WTC11 (cell line): ENCODE measurements at places on chromosomes 12 and 14. TPM values are rescaled to one million over a fixed set of nuclear protein-coding genes. Genes with fewer than 3 reads are reported as not detected.

- peak; percentile 14 for DNase-seq
These were observed 1.3 kb downstream of the TRHDE start for GRCh38 chr12:72273499-72273837.

DNA sequence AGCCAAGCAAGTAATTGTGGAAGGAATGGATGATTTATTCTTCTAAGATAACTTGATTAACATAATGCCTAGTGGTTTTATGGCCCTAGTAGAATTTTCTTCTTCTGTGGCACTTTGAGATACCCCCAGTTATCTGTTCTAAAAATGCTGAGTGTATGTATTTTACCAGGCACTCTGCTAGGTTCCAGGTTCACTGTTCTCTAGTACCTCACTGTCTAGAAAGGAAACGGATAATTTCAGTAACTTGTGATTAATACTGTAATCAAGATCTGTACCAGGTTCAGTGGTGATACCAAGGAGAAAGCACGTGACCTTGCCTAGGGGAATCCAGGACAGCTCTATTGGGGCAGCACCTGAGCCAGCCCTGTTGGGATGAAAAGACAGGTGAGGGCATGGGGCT is 8.0 kb downstream of the ANO6 start:
- DNase-seq: no peak

GRCh38 chr14:101875041-101875726 is 89.2 kb upstream of the DYNC1H1 start:
- no peak for DNase-seq

GRCh38 chr14:68477461-68478085 is 315.3 kb downstream of the ZFP36L1 start:
- DNase-seq: no peak

DNA sequence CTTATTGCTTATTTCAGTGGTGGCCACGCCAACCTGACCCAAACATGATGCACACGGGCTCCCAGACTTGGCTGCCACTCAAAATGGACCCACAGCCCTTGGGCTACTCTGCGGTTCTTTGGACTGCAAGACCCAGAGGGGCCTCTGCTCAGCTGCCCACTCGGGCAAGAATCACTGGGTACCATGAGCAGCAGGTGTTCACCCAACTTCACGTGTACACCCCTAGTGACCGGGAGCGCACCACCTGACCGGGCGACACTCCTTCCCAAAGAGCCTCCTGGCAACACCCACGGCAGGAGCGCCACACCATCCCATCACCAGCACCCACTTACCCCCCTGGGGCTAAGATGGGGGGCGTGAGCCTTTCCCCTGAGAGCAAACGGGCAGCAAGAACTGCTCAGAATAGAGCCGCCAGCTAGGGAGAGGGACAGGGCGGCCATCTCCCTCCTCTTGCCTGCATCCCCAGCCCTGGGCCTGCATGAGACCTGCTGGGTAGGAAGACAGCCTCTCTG is 32.0 kb downstream of the CCNK start:
- DNase-seq: peak; percentile 7

DNA sequence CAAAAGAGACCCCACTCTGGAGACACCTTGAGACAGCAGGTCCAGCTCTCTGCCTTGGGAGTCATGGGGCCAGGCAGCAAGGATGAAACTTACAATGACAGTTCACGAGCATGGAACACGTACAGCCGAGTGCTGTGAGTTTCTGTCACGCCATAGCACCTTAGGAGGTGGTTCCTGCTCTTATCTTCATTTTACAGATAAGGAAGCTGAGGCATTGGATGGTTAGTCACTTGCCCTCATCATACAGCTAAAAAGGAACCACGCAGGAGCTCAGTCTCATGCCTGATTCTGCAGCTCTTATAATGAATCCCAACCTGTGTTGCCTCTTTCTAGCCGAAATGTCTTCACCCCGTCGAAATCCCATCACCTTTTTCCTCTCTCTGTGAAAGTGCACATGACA is 39.9 kb downstream of the C14orf132 start:
- no peak for DNase-seq

GRCh38 chr12:92340441-92341064 is 194.9 kb upstream of the BTG1 start:
- no peak for DNase-seq

- DNase-seq: no peak
These were observed 19.4 kb downstream of the TMEM116 start for GRCh38 chr12:111993292-111994150.

DNA sequence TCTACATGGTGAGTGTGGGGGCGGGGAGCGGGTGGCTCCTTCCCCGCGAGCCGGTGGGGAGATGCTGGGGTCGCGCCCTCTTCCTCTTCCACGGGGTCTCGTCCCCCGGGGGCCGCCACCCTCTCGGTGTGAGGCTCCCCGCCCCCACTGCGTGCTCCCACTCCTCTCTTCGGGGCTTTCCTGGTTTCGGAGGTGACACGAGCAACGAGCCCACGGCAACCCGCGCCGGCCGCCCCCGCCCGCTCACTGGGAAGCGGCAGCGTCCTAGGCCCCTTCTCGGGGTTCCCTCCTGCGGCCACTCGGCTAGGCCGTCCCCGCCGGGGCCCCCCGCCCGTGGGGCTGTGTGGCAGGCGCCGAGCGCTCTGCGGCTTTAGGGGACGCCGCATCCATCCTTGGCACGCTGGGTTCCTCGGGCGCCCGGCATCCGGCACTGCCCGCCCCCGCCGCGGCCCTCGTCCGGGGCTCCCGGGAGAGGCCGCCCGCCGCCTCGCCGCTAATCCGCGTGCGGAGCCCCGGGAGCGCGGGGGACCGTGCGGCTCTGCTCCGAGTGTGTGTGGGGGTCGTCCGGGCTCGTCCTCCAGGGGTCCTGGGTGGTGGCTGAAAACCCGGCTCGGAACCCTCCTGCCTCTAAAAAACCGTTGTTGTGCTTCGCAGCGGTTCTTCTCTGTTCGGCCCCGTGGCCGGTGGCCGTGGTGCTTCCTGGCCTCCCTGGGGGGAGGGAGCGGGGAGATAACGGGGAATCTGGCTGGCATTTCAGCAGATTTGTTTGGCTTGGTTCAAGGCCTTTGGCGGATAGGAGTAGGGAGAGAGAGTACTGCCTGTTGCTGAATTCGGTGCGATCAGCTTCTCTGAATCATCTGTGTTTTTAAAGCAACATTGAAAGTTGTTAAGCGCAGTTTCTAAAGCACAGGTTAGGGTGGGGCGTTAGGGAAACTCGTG is 1.0 kb downstream of the PCNX1 start:
- peak; percentile 73 for DNase-seq

- no peak for DNase-seq
These were observed 11.4 kb downstream of the AKT1 start for GRCh38 chr14:104784218-104784568.

GRCh38 chr14:22830443-22831010 is 840 bp downstream of the MRPL52 start:
- DNase-seq: no peak

- DNase-seq: no peak
These were observed 471.5 kb downstream of the MED13L start for GRCh38 chr12:115806000-115806399.

- no peak for DNase-seq
These were observed 93.4 kb upstream of the SLCO1C1 start for GRCh38 chr12:20601668-20602280.

- DNase-seq: no peak
These were observed 13.2 kb downstream of the NUAK1 start for GRCh38 chr12:106125351-106126095.

DNA sequence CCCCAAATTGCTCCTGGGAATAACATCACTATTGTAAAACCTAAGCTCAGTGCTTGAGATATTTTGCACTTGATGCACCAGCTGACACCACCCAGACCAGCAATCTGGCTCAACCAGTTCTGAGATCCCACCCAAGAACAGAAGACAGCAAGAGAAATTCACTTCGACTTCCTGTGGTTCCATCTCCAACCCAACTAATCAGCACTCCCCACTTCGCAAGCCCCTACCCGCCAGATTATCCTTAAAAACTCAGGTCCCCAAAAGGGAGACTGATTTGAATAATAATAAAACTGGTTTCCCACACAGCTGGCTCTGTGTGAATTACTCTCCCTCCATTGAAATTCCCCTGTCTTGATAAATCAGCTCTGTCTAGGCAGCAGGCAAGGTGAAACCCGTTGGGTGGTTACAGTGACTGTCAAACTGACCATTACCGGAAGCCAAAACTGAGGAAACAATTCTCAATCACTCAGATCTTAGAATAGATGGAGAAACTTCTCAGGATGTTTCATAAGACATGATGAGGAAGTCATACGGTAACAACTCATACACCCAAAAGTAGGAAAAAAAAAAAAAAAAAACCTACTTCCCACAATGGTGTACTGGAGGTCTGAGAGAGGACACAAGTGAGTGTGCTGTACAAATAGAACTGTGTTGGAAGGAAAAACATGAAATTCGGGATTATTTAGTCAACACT is 92.4 kb downstream of the TMTC1 start:
- DNase-seq: peak; percentile 23

DNA sequence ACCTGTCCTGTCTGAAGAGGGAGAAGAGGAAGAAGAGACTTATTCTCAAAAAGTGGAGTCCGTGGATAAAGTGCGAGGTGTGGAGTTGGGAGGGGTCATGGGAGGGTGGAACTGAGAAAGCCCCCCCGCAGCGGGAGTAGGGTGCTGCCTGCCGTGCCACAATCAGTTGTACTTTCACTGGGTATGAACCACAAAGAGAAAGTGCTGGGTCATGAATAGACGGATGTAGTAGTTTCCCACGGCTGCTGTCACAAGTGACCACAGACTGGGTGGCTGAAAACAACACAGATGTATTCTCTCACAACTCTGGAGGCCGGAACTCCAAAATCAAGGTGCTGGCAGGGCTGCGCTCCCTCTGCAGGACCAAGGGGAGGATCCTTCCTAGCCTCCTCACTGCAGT is 5.5 kb downstream of the DNAH10 start:
- no peak for DNase-seq

DNA sequence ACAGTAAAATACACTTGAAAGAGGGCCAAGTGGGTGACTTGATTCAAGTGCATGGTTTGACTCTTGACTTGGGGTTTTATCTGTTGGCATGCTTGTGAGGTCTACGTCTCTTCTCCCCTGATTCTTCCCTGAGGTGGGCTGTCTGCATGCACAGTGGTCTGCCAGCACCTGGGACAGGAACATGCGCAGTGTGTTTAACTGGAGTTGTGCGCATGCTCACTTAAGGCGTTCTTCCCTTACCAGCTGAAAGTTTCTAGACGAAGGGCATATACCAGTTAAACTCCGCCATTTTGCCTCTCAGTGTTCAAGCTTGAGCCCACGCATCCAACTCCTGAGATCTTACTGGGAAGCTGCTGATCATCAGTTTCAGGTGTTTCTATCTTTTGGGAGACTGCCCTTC is 38.5 kb downstream of the GLRX5 start:
- no peak for DNase-seq

DNA sequence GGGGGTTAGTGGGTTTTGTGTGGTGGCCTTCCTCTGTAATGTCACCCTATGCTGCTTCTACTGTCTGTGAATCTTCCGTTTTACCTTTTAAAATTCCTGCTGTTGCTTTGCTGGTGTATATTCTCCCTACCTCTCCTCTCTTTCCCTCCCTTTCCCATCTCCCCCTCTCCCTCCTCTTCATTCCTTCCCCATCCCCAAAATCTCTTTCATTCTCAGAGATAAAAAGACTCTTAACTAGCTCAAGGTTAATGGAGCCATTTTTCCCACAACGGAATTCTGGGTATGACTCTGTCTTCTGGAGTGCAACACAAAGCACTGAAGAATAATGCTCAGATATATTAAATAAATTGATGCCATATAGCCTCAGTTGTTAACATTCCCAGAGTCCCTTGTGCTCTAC is 148.1 kb downstream of the EGLN3 start:
- DNase-seq: no peak

DNA sequence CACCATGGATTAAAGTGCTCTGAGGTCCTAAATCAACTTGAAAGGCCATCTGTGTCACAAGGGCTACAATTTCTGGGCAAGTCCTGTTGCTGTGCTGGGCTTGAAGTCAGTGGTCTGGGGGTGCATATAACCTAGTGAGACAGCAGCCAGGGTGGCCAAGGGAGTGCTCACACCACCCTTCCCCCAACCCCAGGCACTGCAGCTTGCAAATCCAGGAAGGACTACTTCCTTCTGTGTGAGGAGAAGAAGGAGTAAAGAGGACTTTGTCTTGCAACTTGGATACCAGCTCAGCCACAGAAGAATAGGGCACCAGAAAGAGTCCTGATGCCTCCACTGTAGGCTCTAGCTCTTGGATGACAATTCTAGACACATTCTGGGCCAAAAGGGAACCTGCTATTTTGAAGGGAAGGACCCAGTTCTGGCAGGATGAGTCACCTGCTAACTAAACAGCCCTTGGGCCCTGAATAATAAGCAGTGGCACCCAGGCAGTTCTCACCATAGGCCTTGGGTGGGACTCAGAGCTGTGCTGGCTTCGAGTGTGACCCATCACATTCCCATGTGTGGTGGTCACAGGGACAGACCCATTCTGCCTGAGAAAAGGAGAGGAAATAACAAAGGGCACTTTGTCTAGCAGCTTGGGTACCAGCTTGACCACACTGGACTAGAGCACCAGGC is 32.6 kb upstream of the DHRS7 start:
- no peak for DNase-seq

DNA sequence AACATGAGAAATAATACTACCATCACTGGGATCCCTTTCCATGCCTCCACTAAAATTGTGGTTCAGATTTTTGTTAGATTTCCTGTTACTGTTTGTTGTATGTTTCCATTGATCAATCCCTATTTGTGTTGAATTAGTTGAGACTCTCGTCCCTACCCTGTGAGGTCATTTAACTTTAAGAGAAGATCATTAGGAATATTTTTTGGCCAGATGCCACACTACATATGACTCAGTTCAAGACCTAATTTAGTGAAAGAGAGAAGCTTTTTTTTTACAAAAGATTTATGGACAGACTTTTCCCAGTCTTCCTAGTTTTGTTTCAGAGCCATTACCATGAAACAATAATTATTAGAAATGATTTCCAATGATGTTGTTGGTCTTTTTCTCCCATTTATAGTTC is 35.5 kb downstream of the CPSF6 start:
- no peak for DNase-seq

- DNase-seq: no peak
These were observed 218.6 kb upstream of the SYT1 start for GRCh38 chr12:78645956-78646355.

- DNase-seq: no peak
These were observed 28.9 kb downstream of the PTGER2 start for GRCh38 chr14:52342849-52343596.

- no peak for DNase-seq
These were observed 97.0 kb downstream of the PHETA1 start for GRCh38 chr12:111271674-111272418.

- no peak for DNase-seq
These were observed 9.8 kb downstream of the TMTC2 start for GRCh38 chr12:82696543-82696942.

Gene MGP
- total RNA-seq: 0.32 to 0.96 TPM (median 0.66 TPM) in 3 replicates

Gene MAP1LC3B2
- total RNA-seq: 2.2 to 3.0 TPM (median 2.5 TPM) in 3 replicates

Gene KCNH3
- total RNA-seq: 0.27 to 0.44 TPM (median 0.44 TPM) in 3 replicates

Gene INSM2
- 0.07 TPM in 1 of 3 replicates, not detected in the others for total RNA-seq

Gene CMA1
- not detected in 3 replicates for total RNA-seq

Gene CPM
- 0.55 to 0.96 TPM (median 0.66 TPM) in 3 replicates for total RNA-seq

Gene GLS2
- total RNA-seq: 14.8 to 17.2 TPM (median 15.9 TPM) in 3 replicates

Gene RFX4
- total RNA-seq: 0.14 to 0.26 TPM in 2 of 3 replicates, not detected in the other

Gene KLRG1
- 6.2 to 7.4 TPM (median 7.2 TPM) in 3 replicates for total RNA-seq

Gene ESR2
- 0.23 to 0.50 TPM (median 0.39 TPM) in 3 replicates for total RNA-seq

Gene AQP5
- total RNA-seq: 2.7 to 2.9 TPM (median 2.8 TPM) in 3 replicates

Gene PMCH
- total RNA-seq: not detected in 3 replicates

Gene TAS2R46
- total RNA-seq: 0.44 to 0.85 TPM (median 0.69 TPM) in 3 replicates

Gene LRRC43
- 0.21 to 0.64 TPM (median 0.22 TPM) in 3 replicates for total RNA-seq

Gene TMEM120B
- 30.7 to 36.9 TPM (median 33.6 TPM) in 3 replicates for total RNA-seq

Gene LRFN5
- total RNA-seq: 4.7 to 15.8 TPM (median 5.3 TPM) in 3 replicates

Gene CACNA2D4
- 0.04 to 0.46 TPM (median 0.25 TPM) in 3 replicates for total RNA-seq

Gene B4GALNT1
- total RNA-seq: 0.46 to 1.2 TPM (median 1.2 TPM) in 3 replicates

Gene KRT2
- not detected in 3 replicates for total RNA-seq

Gene KLRC2
- not detected in 3 replicates for total RNA-seq
